Fibroblast of the aortic adventitia (primary cell): ENCODE measurements at places on chromosomes 2 and 18. TPM values are rescaled to one million over a fixed set of nuclear protein-coding genes. Genes with fewer than 3 reads are reported as not detected.

DNA sequence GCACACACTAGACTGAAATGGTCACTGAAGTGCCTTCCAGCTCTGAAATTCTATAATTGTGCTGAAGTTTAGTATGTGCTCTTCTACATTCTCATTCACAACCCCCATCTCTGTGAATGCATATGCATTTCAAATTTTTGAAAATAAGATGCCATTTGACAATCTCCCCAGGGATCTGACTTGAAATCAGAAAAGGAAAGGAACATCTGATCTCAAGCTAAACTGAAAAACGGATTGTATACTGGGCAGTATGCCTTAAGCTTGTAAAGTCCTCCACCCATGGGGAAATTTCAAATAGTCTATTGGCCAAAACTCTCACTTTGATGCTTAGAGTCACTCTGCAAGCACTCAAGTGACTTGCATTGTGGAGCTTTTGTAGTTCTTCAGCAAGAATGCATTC lies 22.9 kb downstream of the FAP start:
- no peak for DNase-seq

DNA sequence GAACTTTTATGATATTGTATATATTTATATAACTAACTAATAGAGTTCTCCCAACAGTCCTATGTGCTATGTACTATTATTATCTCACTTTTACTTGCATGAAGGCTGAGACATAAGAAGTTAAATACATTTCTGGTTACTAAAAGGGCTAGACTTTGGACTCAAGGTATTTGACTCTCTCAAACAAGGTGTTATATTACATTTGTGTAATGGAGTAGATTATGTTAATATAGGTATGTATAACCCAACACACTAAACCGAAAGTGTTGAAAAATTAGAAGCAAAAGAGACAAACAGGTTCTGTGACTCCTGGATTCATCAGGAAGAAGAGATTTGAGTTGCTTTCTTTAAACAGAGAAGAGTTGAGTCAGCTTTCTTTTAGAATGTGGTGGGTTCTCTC lies 733.6 kb upstream of the ZEB2 start:
- no peak for DNase-seq

DNA sequence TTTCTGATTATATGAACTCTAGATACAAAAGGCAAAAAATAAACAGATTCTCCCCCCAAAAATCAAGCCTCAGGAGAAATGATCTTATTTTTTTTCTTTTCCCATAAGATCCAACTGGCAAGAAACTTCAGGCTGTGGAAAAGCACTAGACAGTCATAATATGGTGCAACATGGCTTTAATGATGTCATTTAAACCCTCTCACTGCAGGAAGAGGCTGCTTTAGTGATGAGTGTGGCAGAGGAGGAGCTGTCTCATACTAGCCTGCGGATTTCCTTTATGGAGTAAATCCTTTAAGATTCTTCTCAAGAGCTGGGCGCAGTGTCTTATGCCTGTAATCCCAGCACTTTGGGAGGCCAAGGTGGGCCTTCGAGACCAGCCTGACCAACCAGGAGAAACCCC lies 83.3 kb upstream of the CD28 start:
- DNase-seq, result peak; percentile 91

DNA sequence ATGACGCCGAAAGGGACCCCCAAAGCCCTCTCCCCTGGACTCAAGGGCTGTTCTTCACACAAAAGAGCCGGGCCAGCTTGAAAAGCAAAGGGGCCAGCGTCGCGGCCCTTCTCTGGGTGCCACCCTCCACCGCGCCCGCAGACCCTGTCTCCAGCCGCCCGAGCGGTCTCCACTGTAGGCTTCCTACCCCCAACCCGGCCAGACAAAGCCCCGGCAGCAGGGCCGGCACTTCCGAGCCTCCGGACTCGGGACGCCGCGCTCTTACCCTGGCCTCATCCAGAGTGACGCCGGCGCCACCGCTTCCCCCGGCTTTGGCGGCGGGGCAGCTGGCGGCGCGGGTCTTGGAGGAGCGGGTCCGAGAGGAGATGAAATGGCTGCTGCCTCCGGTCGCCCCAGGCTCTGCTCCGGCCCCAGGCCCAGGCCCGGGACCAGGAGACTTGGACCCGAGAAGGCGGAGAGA lies 603 bp downstream of the ATAD2B start:
- DNase-seq, result no peak

DNA sequence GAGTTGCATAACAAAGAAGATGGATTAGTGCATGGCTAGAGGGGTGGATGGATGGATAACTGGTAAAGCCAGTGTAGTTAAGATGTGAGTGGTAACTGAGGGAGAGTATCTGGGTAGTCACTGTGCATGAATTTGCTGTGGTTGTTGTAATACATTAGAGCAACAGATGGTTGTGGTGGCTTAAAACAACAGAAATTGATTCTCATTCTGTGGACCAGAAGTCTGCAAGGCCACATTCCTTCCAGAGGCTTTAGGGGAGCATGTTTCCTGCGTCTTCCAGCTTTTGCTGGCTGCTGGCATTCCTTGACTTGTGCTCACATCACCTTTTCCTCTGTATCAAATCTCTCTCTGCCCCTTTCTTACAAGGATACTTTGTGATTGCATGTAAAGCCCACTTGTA lies 155.4 kb downstream of the ASB1 start:
- peak; percentile 14 for DNase-seq

DNA sequence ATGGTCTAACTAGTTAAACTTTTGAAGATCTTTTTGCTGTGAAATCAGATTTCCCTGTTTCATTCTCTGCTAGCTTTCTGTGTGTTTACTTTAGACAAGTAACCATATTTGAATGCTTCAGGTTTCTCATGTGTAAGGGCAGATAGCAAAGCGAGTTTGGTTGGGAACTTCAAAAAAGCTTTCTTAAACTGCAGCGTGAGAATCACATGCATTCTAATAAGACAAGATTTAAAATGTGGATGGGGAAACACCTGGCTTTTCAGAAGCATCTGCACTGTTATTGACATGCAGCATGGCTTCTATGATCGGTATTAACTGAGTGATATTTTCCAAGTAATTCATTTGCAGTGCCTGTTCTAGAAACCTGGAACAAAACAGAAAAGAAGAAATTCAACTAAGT lies 119.3 kb downstream of the ABCA12 start:
- DNase-seq, result no peak

GRCh38 chr2:121038891-121039616 lies 245.9 kb downstream of the TFCP2L1 start:
- DNase-seq, result no peak

- no peak for DNase-seq
Observed at GRCh38 chr2:201784563-201784962, 3.8 kb upstream of the ALS2 start.

DNA sequence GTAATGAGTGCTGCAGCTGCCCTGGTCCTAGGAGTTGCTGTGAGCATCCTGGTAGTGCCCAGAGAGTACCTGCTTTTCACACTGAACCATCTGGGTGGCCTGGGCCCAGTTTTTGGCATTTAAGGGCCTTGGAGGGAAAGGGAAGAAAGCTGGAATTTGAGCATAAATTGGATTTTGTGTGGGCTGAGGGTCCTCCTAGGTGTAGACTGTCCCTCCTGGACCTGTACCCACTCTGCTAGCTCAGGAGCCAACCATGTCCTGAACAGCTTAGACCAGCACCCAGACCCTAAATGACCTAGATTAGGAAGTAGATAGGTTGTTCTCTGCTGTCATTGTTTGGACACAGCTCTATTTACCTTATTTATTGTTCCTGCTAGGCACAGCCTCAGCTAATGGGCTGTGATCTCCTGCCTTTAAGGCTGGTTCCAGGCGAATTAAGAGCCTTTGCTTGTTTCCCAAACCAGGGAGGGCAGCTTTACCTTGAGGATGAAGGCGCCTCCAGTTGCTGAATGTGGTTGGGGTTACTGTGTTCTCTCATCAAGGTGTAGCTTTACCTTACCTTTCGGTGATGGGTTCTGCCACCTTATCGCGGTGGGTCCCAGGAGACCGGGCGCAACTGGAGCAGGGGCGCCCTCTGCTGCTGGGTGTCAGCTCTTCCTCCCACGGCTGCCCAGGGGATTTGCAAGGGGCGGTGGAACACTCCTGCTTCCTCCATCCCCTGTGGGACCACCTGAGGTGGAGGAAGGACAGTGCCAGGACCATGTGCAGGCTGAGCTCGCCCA lies 34.4 kb downstream of the ITGA6 start:
- peak; percentile 46 for DNase-seq

GRCh38 chr2:219575566-219576504 lies 3.7 kb downstream of the INHA start:
- no peak for DNase-seq

DNA sequence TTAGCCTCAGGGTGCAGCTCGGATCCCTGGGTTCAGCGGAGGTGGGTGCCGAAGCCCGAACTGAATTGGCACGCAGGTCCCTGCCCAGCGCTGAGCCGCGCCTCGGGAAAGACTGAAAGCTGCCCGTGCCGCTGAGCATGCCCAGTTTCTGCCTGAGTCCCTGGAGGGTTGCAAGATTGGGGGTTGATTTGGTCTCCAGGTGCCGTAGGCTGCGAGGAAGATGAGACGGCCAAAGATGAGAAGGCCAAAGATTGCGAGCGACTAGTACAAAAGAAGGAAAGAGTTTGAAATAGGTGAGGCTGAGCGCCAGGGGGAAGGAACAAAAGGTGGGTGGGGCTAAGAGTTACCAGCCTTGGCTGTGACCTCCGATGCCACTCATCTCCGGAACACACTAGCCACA lies 852 bp upstream of the KCNH7 start:
- no peak for DNase-seq

DNA sequence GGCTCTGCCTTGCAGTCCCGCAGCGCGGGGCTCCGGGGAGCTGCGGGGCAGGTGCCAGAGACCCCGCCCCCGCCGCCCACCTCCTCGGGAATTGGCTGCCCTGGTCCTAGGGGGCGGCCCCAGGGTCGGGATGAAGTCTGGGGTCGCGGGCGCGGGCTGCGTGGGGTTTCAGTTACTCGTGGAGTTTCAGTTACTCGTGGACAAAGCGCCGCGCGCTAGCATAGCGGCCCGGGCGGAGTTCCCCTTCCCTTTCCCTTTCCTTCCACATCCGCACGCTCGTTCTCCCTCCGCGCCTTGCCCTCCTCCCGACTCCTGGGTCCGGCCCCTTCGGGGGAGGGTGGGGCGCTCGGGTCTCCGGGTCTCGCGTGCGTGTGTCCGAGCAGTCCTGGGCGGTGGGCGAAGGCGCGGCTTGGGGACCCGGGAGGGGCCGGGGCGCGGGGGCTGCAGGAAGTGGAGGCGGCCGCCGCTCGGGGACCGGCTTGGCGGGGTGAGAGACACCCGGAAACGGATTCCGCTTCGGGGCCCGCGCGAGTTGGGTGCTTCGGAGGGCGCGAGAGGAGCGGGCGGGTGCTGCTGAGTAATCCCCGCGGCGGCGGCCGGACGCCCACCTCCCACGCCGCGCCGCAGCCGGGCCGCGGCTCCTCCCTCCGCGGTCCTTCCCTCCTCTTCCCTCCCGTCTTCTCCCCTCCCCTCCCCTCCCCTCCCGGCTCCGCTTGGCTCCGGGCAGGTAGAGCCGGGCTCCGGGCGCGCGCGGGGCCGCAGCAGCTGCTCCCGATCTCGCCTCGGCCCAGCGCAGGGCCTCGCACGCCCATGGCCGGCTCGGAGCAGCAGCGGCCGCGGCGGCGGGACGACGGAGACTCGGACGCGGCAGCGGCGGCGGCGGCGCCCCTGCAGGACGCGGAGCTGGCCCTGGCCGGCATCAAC lies at the start of gene TTC39C:
Gene TTC39C (plus strand): TSS at position 693 of the 924 bp plus-strand sequence. CDS start 118 bp downstream, at position 811.
- DNase-seq, result peak; percentile 67

DNA sequence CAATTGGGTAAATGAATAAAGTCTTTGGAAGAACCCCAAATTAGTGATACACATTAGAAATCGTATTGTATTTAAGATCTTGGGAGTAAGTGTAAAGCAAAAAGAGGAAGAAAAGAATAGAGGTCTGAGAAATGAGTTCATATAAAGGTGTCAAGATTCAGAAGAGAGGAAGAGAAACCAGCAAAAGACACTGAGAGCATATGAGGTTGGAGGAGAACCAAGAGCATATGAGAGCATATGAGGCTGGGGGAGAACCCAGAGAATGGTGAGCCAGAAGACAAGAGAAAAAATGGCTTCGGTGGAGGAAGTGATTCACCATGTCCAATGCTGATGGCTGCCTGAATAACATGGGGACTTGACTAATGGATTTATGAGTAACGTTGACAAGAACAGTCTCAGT lies 620.1 kb upstream of the GCFC2 start:
- DNase-seq, result no peak

DNA sequence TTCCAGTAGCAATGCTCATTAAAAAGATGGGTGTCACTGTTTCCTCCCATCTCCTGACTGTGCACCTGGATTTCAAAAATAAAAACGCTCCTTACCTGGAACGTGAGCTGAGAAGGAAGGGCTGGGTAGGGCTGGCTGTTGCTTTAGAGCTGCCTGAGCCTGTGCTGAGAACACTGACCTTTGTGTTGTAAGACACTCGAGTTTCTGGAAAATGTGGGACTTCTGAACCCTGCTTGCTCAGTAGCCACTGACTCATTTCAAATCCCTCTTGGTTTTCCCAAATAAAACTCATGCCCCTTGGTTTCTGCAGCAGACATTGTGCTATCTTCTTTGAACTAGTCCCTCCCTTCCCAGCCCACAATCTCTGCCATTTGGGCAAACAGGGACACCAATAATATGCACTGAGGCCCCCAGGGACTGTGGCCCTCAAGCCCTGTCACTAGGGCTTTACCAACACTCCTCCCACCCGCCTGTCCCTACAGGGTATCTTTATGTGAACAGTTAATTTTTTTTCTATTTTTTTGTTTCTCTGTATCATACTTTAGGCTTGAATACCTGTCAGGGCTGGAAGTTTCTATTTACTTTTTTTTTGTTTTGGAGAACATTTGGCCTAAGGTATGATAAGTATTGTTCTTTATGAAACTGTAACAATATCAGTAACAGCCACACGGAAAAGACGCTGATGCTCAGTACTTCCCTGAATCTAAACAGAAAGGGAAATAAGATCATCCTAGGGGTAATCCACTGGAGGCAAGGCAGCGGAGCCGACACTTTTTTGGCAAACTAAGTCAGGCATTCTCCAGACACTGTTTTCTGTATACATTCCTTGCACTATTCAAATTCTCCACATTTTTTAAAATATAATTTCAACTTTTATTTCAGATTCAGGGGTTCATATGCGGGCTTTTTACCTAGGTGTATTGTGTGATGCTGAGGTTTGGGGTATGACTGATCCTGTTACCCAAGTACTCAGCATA lies 280.2 kb downstream of the STK39 start:
- DNase-seq, result peak; percentile 30

DNA sequence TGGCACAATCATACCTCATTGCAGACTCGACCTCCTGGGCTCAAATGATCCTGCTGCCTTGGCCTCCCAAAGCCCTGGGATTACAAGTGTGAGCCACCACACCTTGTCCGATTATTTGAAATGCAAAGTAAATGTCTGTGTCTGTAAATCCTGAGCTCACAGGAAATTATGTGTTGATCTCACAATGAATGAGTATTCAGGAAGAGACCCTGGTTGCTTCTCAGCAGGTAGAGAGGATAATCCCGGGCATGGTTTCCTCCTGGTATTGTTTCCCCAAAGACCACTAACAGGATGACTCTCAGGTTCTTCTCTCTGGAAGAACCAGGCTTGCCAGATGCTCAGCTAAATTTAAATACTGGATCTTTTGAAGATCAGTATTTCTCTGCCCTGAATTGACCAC lies 147.6 kb downstream of the LDLRAD4 start:
- DNase-seq, result no peak

- no peak for DNase-seq
Observed at GRCh38 chr18:4750393-4751346, 295.6 kb upstream of the DLGAP1 start.

- peak; percentile 99 for DNase-seq
Observed at GRCh38 chr2:238459081-238459629, 32.4 kb downstream of the ASB1 start.

TUBA3E gene
- total RNA-seq, result not detected in 2 replicates

RMDN2 gene
- 9.6 and 14.9 TPM in 2 replicates for total RNA-seq

RAB27B gene
- 1.7 and 38.0 TPM in 2 replicates for total RNA-seq

LMAN2L gene
- 9.5 and 12.2 TPM in 2 replicates for total RNA-seq

SPEG gene
- total RNA-seq, result 22.7 and 36.1 TPM in 2 replicates

ANKRD53 gene
- total RNA-seq, result 1.1 and 6.5 TPM in 2 replicates

AKAIN1 gene
- total RNA-seq, result not detected in 2 replicates
